ENCODE measurements at places on chromosomes 6 and 20. TPM values are rescaled to one million over a fixed set of nuclear protein-coding genes. Genes with fewer than 3 reads are reported as not detected.

DNA sequence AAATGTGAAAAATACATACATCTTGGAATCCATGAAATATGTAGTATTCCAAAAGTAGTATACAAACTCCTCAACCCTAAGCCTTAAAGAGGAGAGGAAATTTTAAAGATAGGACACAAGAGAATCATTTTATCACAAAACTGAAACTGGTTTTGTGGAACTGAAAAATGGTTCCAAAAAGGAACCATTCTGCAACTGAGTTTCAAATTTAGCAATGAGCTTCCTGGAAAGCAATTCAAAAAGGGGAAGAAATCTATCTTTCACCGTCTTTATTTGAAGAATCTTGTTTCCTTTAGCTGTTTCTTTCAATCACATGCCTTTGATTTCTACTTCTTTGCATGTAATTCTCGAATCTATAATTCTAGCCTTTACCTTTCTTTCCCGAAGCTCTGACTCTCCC lies 32.2 kb upstream of the LAMP5 start:
- DNase-seq = no peak

The MPIG6B gene
- 0.20 TPM for total RNA-seq

DNA sequence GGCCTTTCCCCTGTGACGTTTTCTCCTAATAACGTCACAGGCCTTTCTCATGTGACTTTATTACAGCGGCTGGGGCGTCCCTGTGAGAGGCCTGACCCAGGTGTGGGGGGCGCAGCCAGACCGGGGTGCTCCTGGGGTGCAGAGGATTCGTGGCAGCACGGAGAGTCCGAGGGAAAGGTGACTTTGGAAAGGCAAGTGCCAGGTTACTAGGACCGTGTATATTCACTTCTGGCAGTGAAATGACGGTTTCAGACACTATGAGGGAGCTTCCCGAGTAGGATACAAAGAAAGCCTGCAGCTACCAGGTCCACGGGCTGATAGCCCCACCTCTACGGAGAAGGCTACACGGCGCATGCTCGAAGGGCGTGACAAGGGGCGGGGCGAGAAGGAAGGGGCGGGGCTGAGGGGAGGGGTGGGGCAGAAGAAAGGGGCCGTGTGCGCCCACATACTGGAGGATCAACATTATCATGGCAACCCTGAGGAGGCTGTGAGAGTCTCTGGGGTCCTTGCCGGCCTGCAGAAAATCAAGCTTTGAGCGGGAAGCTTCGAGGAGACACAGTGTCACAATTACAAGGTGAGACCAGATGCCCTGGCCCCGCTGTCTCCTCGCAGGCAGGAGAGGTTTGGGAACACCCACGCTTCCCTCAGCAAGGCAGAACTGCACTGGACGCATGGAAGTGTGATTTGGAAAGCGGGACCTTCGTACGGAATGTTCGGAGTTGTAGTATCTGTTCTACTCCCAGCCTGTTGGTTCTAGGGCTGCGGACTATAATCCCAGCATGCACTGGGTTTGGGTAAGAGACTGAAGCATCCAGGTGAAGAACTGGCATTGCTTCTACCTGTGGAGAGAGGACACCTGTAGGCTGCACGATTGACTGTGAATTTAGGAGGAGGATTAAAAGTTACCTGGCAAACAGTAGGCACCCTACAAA lies 54.4 kb upstream of the ZNF337 start:
- peak; percentile 62 for DNase-seq

- no peak for DNase-seq
These were observed 438.4 kb upstream of the ADGRB3 start for GRCh38 chr6:68196645-68197044.

The CGA gene
- not detected for total RNA-seq

GRCh38 chr6:131391116-131391515 lies 181.9 kb upstream of the ARG1 start:
- no peak for DNase-seq

The DNAH8 gene
- not detected for total RNA-seq

DNA sequence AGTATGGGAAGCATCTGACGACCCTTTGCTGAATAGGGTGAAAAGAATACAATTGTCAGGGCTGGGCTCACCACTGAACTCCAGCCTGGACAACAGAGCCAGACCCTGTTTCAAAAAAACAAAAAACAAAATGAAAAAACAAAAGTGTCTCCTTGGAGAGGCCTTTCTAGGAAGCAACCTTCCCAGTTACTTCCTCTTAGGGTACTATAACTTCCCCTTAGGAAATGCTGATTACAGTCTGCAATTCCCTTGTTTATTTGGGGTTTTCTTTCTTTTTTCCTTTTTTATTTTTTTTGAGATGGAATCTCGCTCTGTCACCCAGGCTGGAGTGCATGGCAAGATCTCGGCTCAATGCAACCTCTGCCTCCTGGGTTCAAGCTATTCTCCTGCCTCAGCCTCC lies 20.5 kb upstream of the TTPAL start:
- DNase-seq = no peak

GRCh38 chr6:15425947-15426346 lies 180.1 kb downstream of the JARID2 start:
- DNase-seq = no peak

The PSMB8 gene
- 168 TPM for total RNA-seq

DNA sequence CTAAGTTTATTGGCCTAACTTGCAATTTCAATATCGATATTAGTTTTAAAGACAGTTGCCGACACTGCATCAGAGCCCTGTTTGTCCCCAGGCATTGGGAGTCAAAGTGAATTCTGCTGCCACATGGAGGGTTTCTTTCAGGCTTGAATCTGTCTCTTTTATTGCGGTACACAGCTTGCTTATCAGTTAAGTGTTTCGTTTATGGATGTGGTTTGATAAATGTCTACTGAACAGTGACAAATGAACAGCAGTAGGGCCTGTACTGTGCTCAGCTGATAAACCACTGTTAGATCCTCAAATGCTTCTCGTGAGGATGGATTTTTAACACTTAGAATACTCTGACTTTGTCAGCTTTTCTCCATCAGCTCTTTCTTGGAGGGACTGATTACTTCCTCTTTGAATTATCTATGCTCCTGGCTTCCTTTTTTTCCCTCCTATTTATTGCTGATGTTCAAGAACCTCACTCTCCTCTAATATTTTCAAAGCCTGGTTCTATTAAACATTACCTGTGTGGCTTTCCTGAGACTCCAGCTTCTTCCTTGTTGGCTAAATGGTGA lies 240.8 kb downstream of the PLCB1 start:
- DNase-seq = no peak

GRCh38 chr20:56358600-56359211 lies at the start of gene FAM210B:
Gene FAM210B, plus strand, starts transcription at chr20:56358974. Its CDS starts 32 bp downstream, at chr20:56359006.
- peak; percentile 86 for DNase-seq

DNA sequence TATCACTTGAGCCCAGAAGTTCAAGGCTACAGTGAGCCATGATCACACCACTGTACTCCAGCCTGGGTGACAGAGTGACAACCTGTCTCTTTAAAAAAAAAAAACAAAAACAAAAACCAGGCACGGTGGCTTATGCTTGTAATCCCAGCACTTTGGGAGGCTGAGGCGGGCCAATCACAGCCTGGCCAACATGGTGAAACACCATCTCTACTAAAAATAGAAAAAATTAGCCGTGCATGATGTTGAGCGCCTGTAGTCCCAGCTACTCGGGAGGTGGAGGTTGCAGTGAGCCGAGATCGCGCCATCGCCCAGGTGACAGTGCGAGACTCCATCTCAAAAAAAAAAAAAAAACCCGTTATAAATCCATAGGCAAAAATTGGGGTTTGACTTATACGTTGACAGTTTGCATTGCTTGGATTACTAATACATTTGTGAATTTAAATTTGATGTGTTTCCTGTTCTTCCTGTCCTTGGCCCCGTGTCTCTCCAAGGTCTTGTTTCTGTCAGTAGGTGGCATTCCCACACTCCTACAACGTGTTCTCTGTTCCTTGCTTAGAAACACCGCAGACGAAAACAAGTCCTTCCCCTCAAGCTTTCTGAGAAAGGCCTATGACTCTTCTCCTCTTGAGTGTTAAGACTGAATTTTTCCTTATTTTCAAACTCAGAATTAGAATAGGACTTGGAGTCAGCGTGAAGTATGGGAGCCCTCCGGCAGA lies 147.0 kb downstream of the DTNBP1 start:
- DNase-seq = no peak

- no peak for DNase-seq
These were observed 19.5 kb downstream of the LYRM4 start for GRCh38 chr6:5241252-5241651.

The SPATS1 gene
- not detected for total RNA-seq

DNA sequence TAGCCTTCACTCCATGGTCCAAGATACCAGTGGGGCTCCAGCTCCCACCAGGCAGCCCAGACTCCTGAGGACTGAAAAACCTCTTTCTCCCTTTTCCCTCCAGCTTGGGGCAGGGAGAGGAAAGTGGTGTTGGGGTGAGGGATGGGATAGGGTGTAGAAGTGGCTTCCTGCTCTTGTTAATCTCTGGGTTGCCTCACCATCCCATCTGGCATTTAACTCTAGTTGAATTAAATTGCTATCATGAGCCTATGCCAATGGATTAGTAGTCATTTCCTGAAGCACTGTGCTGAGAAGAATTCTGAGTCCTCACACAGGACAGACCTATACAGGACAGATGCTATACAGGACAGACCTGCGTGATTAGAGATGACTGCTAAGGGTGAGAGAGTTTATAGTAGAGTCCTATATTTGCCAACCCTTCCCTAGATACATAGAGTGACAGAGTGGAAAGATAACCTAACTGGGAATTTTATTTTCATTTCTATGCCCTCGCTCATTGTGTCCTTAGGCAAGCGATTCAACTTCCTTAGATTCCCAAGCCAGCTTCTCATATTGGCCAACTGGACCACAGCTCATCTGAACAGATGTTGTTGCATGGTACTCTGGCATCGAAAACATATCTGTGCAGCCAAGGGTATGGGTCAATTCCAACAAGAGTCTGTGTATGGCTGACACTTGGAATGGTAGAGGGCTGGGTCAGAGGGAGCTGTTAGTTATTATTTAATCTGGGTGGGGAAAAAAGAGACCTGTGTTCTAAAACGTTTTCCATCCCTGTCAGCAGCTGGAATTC lies 42.8 kb downstream of the MCHR2 start:
- no peak for DNase-seq

- DNase-seq = no peak
These were observed 96.3 kb upstream of the ZBTB24 start for GRCh38 chr6:109579361-109579760.

The RNF39 gene
- total RNA-seq = not detected

- DNase-seq = no peak
These were observed 38.8 kb upstream of the SPACA1 start for GRCh38 chr6:88008831-88009231.

The MYMX gene
- not detected for total RNA-seq

DNA sequence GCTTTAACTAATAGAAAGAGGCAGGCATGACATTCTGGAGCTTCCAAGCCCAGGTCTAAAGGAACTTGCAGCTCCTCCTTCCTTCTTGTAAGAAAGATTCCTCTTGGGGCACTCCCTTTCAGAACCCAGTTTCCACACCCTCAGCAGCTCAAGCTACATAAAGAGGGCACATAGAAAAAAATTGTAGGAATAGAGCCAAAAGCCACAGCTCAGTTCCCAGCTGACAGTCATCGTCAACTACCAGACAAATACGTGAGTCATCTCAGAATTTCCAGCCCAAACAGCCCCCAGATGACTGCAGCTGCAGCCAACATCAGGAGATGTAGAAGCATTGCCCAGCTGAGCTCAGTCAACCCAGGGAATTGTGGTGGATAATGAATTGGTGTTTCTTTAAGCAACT lies 349.8 kb upstream of the ARID1B start:
- no peak for DNase-seq

DNA sequence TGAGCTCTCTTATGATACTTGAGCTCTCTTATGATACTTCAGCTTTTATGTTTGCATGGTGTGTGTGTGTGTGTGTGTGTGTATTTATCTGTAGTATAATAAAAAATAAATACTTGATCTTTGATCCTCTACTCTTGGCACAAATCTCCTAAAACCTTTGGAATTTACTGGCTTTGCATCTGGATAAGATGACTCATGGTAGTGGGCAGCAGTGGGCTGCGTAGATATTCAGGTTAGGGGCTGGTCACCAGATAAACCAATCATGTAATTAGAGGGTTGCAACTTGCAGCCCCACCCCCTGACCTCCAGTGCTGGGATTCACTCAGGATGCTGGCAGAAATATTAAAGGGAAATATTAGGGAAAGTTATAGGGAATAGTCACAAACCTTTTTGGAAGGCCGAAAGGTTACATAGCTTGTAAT lies 151.9 kb upstream of the COL21A1 start:
- no peak for DNase-seq

The LHFPL5 gene
- not detected for total RNA-seq
